Thymus (tissue), 14 donors: ENCODE measurements at places on chromosomes 7 and 10.

- no peak for DNase-seq
These were observed 14.7 kb upstream of the NXPH1 start for GRCh38 chr7:8418629-8419245.

- DNase-seq, result no peak
These were observed 3.1 kb upstream of the AIFM2 start for GRCh38 chr10:70135684-70136083.

DNA sequence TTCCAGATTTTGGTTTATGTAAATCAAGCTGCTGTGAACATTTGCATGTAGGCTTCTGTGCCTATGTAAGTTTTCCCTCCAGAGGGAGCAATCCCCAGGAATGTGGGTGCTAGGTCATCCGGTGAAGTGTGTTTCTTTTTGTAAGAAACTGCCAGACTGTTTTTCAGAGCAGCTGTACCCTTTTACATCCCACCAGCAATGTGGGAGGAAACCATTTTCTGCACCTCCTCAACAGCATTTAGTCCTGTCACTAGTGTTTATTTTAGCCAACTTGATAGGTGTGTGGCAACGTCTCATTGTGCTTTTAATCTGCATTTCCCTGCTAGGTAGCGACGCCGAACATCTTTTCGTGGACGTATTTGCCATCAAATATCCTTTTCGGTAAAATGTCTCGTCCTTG is 395.7 kb upstream of the FOXK1 start:
- no peak for DNase-seq

GRCh38 chr10:90274721-90275468 is 573.5 kb downstream of the KIF20B start:
- DNase-seq, result no peak

- no peak for DNase-seq
These were observed 672.2 kb upstream of the LRRN3 start for GRCh38 chr7:110418659-110419280.

DNA sequence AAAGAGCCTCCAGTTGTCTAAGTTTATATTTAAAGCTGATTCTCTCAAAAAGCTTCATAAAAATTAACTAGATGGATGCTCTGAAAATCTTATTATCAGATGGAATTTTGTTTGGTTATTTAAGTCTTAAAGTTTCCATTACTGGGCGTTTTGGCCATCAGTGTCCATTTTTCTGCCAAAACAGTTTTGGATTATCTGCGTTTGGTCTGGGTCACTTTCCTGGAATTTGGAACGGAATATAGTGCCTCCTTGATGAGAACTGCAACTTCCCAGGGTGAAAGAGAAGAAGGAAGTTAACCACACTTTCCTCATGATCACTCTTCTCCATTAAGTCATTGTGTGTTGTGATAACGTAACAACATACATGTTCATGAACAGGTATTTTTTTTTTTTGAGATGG is 764.9 kb upstream of the AUTS2 start:
- DNase-seq, result no peak

DNA sequence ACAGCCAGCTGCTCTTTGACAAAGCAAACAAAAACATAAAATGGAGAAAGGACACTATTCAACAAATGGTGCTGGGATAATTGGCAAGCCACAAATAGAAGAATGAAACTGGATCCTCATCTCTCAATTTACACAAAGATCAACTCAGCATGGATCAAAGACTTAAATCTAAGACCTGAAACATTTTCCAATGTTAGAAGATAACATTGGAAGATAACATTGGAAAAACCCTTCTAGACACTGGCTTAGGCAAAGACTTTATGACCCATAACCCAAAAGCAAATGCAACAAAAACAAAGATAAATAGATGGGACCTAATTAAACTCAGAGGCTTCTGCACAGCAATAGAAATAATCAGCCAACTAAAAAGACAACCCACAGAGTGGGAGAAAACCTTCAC is 425.7 kb upstream of the SEMA3D start:
- no peak for DNase-seq

- DNase-seq, result no peak
These were observed 258.5 kb downstream of the AGMO start for GRCh38 chr7:15303357-15303756.

DNA sequence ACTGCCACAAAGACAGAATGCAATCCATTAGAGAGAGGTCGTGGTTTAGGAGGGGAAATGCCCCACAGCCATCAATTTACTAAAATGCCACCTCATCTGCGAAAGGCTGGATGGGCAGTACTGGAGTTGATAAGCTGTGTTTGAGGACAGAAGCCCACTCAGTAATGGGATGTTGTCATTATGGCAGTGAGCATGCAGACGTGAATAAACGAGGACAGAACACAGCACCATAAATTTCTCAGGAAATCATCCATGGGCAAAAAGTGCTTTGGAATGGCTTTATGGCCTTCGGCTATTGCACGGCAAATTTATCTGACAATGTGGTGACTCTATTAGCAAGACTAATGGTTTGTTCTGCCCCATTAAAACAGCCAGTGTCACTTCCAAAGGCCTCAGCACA is 15.9 kb upstream of the C10orf53 start:
- no peak for DNase-seq

DNA sequence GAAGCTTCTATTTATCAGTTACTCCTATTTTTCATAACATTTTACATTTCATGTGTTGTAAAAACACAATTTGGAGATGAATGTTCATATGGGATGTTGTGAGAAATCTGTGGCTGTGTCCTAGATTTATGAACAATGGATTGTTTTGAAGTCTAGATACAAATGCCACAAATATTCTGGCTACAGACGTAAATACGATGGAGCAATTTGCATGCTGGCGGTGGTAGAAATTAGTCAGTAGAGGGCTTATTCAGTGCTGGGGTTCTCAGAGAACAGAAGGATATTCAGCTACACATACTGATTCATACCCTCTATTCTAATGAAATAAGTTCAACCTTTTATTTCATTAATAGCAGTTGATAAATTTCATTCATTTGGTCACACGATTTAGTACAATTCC is 48.8 kb downstream of the PLPP4 start:
- DNase-seq, result no peak

DNA sequence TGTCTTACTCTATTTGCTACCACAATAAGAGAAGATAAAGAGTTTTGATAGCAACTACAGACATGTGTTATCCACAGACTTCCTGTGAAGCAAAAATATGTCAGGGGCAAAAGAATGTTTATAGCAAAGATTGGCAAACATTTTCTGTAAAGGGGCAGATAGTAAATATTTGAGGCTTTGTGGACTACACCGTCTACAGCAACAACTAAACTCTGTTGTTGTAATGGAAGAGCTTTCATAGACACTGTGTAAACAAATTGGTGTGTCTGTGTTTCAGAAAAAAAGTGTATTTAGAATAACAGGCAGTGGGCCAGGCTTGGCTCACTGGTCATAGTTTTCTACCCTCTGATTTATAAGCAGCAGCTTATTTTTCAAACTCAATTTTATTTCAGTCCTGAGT is 521.4 kb downstream of the ANKRD7 start:
- no peak for DNase-seq
